ENCODE measurements at places on chromosomes 3 and 15. TPM values are rescaled to one million over a fixed set of nuclear protein-coding genes. Genes with fewer than 3 reads are reported as not detected.

The GHRL gene
- 0.55 TPM for total RNA-seq

The MAP1A gene
- total RNA-seq, result 6.3 TPM

The ARRDC4 gene
- 96.9 TPM for total RNA-seq

The CRYGS gene
- total RNA-seq, result not detected

The LDHAL6B gene
- total RNA-seq, result not detected

The CKMT1A gene
- total RNA-seq, result 150 TPM

The CHRD gene
- total RNA-seq, result 1.9 TPM

The RLBP1 gene
- total RNA-seq, result not detected

GRCh38 chr15:74611341-74611740, 4.3 kb upstream of the CLK3 start:
- no peak overlapping the region for H3K27ac ChIP-seq
- DNase-seq, result no peak
- H3K27me3 ChIP-seq, result no peaks in the 10 kb centered on the region
- H3K4me1 ChIP-seq, result peaks cover 9% of the 10 kb centered on the region
- H3K36me3 ChIP-seq, result no peaks in the 10 kb centered on the region

DNA sequence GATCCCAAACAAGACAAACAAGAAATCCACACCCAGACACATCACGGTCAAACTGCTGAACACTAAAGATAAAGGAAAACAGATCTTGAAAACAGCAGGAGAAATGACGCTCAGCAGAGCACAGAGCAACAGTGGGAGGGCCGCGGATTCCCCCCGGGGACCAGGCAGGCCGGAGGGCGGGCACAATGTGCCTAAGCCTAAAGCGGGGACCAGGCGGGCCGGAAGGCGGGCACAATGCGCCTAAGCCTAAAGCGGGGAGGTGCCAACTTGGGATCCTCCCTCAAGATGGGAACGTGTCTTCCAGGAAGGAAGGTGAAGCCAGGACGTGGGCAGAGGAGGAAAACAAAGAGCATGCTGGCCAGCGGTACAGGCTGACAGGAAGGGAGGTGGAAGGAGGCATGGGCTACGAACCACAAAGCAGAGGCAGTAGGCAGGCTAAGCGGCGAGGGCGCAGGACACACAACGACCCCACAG, 31.1 kb downstream of the CYFIP1 start:
- H3K4me3 ChIP-seq, result no peak overlapping the region
- H3K27me3 ChIP-seq, result no peaks in the 10 kb centered on the region
- no peaks in the 10 kb centered on the region for H3K36me3 ChIP-seq
- peak; percentile 33 for DNase-seq

DNA sequence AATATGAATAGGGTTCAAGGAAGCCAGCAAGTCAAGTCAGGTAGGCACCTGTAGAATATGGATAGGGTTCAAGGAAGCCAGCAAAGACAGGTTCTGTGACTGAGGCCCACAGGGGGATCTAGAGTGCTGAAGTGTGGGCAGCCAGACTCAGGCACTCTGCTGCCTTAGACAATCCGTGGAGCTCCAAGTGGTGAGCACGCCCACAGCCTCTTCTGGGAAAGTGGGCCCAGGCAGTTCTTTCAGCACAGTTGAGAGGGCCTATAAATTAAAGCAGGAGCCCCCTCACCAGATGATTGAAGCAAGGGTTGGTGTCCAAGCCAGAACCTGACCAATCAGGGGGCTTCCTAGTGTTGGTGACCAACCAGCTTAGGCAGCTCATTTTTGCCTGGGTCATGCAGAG, 51.0 kb downstream of the ANP32A start:
- H3K4me1 ChIP-seq, result no peaks in the 10 kb centered on the region
- no peak overlapping the region for H3K4me3 ChIP-seq
- no peak overlapping the region for H3K27ac ChIP-seq

- H3K27ac ChIP-seq, result no peak overlapping the region
- no peak overlapping the region for H3K4me3 ChIP-seq
- no peaks in the 10 kb centered on the region for H3K36me3 ChIP-seq
- H3K27me3 ChIP-seq, result no peaks in the 10 kb centered on the region
Observed at GRCh38 chr3:179266701-179267211, 15.8 kb upstream of the KCNMB3 start.

DNA sequence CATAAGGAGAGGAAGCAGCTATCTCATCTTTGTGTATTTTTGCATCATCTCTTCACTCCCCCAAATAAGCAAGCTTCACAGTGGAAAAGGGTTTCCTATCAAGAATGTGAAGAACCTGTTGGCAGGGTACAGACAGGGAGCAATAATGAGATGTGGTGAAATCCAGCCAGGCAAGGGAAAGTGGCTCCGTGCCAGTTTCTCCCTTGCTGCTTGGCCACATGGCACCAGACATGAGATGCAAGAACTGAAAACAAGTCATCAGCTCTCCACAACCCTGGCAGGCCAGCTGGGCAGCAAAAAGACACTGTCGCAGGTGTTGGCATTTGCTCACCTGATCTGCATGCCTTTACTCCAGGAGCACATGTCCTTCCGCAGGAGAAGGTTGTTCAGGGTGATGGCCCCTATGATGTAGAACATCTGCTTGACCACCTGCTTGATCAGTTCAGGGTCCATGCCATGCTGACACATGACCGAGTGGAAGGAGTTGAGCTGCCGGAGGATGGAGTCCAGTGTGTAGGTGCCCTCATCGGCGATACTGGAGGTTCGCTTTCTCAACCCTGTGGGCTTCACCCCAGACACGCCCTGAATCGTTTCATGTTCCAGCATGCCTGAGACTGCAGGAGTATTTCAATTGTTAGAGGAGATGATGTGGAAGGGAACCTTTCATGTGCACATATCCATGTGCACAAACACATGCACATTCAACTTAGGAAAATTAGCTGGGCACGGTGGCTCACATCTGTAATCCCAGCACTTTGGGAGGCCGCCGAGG, 23.3 kb upstream of the MYO5C start:
- H3K4me1 ChIP-seq, result no peaks in the 10 kb centered on the region
- H3K36me3 ChIP-seq, result no peaks in the 10 kb centered on the region
- H3K4me3 ChIP-seq, result no peak overlapping the region
- DNase-seq, result no peak

- H3K36me3 ChIP-seq, result no peaks in the 10 kb centered on the region
- no peak overlapping the region for H3K27ac ChIP-seq
- DNase-seq, result no peak
- no peaks in the 10 kb centered on the region for H3K27me3 ChIP-seq
- H3K4me1 ChIP-seq, result no peaks in the 10 kb centered on the region
- no peak overlapping the region for H3K4me3 ChIP-seq
Observed at GRCh38 chr3:117191245-117191644, 481.7 kb downstream of the TUSC7 start.
